Testis (tissue), 5 donors: ENCODE measurements at places on chromosomes 7 and 10. TPM values are rescaled to one million over a fixed set of nuclear protein-coding genes. Genes with fewer than 3 reads are reported as not detected.

ASZ1 gene
- total RNA-seq, result 18.1 TPM

ATP6V0E2 gene
- total RNA-seq, result 30.3 TPM

PIK3AP1 gene
- total RNA-seq, result 10.0 TPM

EFCAB10 gene
- total RNA-seq, result 9.8 TPM

TRIM74 gene
- total RNA-seq, result 3.3 TPM

OLAH gene
- 11.1 TPM for total RNA-seq

LIPK gene
- total RNA-seq, result not detected

DPP6 gene
- total RNA-seq, result 78.3 TPM
